ENCODE measurements at places on chromosomes 16 and 17.

DNA sequence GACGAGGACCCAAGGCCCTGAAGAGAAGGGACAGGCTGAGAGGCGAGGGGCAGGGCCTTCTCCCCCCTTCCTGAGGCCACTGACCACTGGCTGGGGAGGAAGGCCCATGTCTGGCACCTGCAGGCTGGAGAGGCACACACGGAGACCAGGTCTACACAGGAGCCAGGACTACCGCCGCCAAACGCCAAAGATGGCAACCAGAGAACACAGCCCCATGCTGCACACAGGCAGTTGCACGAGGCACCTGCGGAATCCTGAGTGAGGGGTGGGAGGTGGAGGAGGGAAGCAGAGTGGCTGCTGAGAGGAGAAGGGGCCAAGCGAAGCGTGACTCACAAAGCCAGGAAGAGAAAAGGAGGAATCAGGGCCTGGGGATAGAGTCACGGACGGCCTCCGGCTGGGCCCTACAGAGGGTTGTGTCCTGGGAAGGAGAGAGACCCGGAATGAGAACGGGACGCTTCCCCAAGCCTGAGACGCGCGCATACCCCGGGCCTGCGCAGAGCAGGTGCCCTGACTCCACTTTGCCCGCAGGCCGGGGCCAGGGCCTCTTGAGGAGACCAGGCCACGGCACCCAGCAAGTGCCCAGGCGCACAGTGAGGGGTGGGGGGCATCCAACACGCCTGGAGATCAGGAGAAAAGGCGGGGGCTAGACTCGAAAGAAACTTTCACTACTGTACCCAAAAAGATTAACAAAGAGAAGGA is 28.7 kb upstream of the C16orf95 start:
- no peak for DNase-seq

DNA sequence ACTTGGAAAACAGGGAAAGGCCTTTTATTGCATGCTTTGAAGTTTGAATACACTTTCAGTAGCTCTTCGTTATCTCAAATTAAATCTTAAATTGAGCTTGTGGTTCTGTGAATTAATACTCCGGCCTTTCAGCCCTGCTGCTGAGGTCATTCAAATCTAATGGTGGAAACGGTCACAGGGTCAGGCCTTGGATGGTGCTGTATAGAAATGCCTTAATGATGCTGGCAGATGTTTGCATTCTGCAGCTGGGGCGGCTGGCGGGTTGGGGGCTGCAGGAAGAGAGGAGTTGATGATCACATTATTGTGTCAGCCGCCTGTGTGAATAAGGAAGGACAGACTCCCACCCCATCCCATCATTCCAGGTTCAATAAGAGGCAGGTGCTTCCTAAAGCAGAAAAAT is 723.6 kb downstream of the WWOX start:
- DNase-seq: no peak

DNA sequence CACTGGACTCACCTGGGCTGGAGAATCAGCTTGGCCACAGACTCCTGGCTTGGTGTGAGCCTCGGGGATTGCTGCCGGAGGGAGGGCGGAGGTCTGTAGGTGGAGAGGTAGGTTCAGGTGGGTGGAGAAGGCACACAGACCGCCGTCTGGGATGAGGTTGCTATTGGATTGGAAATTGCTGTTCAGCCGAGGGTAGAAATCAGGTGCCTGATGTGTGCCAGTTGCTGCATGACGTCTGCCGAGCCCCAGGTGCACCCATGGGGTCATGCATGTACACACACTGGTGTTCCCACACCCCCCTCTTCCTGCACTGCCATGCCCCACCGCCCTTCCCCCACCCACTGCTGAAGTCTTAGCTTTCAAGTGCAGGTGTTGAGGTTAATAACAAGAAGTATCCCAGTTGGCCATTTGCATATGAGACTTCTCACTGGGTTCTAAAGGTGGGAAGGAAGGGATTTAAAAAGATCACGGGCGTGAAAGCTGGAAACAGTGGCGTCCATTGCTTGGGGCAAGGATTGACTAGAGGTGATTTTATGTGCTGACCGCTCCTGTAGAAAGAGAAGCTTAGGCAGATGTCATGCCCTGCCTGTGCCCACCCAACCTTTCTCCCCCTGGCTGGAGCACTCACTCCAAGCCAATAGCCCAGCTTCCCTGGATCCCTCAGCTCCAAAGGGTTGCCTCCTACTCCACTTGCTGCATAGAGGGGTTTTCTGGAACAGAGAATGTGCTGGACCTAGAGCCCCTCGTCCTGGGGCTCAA is 193.6 kb downstream of the CCDC182 start:
- no peak for DNase-seq

- DNase-seq: no peak
Measured at GRCh38 chr16:52407778-52408177, 139.2 kb downstream of the TOX3 start.

DNA sequence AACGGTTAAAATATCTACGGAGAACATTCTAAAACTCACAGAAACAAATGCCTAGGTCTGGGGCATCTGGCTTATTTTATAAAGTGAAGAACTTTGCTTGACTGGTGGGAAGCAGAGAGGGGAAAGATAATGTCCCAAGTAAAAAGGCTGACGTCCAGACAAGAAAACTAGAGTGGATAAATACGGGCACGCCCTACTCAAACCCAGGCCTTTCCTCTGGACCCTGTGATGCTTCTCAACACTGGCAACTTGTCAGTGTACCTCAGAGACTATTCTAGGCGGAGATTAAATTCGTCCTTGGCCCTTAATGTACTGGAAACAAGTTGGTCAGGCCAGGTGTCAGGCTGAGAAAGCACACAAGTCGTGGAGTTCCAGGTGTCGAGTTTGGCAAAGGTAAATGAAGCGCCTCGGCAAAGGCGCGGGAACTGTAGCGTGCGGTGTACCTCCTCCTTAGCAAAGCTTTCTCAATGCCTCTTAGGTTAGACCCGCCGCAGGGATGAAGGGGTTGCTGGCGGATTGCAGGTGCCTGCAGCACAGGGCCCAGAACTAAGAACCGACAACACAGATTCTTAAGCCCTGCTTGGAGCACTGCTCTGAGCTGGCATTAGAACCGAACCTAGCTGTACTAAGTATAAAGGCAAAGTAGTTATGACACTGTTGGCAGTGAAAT is 668 bp upstream of the UNK start:
- DNase-seq: no peak

Measured in EH (cell line).